ENCODE measurements at places on chromosomes 5 and 9. TPM values are rescaled to one million over a fixed set of nuclear protein-coding genes. Genes with fewer than 3 reads are reported as not detected.

Gene MARVELD2
- total RNA-seq, result 40.8 TPM

Gene TAF11L5
- total RNA-seq, result not detected

Gene PRR7
- total RNA-seq, result 2.1 TPM

Gene IL7R
- total RNA-seq, result 26.6 TPM

DNA sequence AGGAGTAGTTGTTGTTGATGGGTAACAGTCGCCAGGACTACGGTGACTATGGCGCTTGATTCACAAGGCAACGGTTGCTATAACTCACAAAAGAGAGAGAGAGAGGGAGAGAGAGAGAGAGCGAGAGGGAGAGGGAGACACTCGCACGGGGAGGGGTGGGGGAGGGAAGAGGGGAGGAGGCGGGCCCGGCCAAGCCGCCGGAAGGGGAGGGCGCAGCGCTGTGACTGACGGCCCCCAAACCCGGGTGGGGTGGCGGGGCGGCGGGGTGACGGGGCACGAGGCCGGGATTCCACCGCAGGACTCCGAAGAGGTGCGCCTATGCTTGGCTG, at the start of gene RFX3:
Gene RFX3 (minus strand): TSS at position 166 of the 329 bp plus-strand sequence. CDS start 130,413 bp downstream, outside the sequence.
- peak; percentile 91 for DNase-seq
- H3K4me1 ChIP-seq, result peaks cover 30% of the 10 kb centered on the region
- no peaks in the 10 kb centered on the region for H3K27me3 ChIP-seq
- no peaks in the 10 kb centered on the region for H3K36me3 ChIP-seq
- H3K27ac ChIP-seq, result peak within 1 kb of the TSS; percentile 98
- peak within 1 kb of the TSS; percentile 61 for H3K4me3 ChIP-seq

GRCh38 chr9:2816476-2817141, 27.3 kb downstream of the PUM3 start:
- H3K36me3 ChIP-seq, result no peaks in the 10 kb centered on the region
- peak overlapping the region; percentile 70 for H3K27ac ChIP-seq
- no peaks in the 10 kb centered on the region for H3K27me3 ChIP-seq

DNA sequence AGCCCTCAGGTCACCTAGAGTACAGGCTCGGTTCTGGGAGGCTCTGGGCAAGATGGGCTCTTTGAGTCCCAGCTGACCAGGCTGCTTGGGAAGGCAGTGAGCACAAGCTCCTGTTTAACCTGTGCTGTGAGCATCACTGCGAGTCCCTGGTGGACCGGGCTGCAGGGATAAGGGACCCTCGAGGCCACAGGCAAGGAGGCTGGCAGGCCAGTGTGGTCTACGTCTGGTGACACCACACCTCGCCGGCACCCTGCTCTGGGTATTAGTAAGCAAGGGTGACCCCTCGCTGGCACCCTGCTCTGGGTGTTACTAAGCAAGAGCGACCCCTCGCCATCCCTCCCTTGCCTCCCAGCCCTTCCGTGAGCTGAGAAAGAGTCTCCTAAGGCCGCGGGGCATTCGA, 125.9 kb upstream of the FOXD4L5 start:
- H3K27me3 ChIP-seq, result no peaks in the 10 kb centered on the region
- H3K36me3 ChIP-seq, result no peaks in the 10 kb centered on the region
- DNase-seq, result no peak
- no peak overlapping the region for H3K27ac ChIP-seq

- no peaks in the 10 kb centered on the region for H3K4me1 ChIP-seq
- H3K27ac ChIP-seq, result no peak overlapping the region
- no peaks in the 10 kb centered on the region for H3K36me3 ChIP-seq
- DNase-seq, result no peak
Measured at GRCh38 chr5:131475541-131475941, 159.5 kb downstream of the RAPGEF6 start.

DNA sequence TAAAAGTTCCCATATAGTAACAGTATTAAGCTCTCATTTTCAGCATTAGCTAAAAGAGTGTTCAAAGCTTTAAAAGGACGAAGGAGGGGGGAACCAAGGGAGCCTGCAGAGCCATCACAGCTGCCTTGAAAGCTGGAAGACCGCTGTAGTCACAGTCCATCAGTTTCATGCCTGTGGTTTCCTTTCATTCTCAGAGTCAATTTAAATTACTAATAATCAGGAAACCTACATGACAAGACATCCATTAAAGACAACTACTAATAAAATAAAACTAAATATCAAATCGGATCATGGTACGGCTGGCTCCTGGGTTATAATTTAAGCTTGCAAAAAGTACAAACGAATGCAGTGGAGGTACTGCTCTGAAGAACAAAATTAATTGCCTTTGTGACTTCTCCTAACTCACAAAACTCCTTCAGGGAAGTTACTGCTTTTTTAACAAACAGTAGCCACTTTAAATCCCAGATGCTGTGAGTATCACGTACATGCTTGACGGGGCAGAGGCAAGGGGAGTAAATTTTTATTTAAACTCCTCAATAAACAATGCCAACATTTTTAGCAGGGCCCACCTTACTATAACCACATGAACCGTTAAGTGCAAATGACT, 213.5 kb downstream of the DENND1A start:
- no peak overlapping the region for H3K4me3 ChIP-seq
- no peak overlapping the region for H3K27ac ChIP-seq
- no peaks in the 10 kb centered on the region for H3K27me3 ChIP-seq
- H3K36me3 ChIP-seq, result no peaks in the 10 kb centered on the region
- DNase-seq, result no peak

DNA sequence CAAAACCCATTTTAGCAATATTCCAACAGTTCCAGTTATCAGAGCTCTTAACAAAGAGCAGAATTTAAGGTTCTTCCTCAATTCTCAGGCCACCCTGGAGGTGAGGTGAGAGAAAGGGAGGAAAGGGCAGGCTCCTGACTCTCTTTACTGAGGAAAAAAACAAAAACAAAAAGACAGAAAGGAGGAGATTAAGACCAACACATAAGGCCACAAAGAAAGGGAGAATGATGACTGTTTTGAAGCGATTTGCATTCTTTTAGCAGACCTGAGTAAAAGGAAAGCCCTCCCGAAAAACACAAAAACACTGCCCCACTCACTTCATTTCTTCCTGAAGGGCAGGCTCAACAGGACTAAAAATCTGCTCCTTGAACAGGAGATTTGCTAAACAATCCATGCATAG, 300.5 kb downstream of the ARL15 start:
- no peak overlapping the region for H3K27ac ChIP-seq
- H3K27me3 ChIP-seq, result no peaks in the 10 kb centered on the region
- no peaks in the 10 kb centered on the region for H3K36me3 ChIP-seq
- DNase-seq, result no peak
- no peaks in the 10 kb centered on the region for H3K4me1 ChIP-seq
- H3K4me3 ChIP-seq, result no peak overlapping the region

- H3K4me3 ChIP-seq, result no peak overlapping the region
- no peaks in the 10 kb centered on the region for H3K27me3 ChIP-seq
- no peaks in the 10 kb centered on the region for H3K36me3 ChIP-seq
- H3K4me1 ChIP-seq, result no peaks in the 10 kb centered on the region
- H3K27ac ChIP-seq, result peak overlapping the region; percentile 63
Measured at GRCh38 chr5:10595293-10595671, 31.4 kb downstream of the ANKRD33B start.

GRCh38 chr5:107675201-107675600, 4.5 kb upstream of the EFNA5 start:
- peaks cover 27% of the 10 kb centered on the region for H3K27me3 ChIP-seq
- no peaks in the 10 kb centered on the region for H3K36me3 ChIP-seq
- no peaks in the 10 kb centered on the region for H3K4me1 ChIP-seq
- DNase-seq, result no peak
- no peak overlapping the region for H3K27ac ChIP-seq
- no peak overlapping the region for H3K4me3 ChIP-seq

DNA sequence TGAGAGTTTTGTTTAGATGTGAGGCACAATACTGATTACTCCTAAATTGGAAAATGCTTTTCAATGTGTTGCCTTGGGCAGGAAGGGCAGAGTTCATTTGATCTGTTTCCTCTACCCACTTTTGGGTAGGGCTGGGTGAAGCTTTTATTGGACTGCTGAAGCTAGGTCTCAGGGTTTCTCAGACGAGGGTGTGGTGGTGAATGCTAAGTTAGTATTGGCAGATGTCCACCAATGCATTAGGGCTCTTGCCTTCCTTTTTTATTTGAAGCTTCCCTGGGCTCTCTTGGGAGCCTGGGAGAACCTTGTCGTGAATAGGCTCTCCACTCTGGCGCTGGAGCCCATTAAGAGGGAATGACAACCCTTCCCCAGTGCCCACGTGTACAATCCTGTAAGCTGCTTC, 23.1 kb downstream of the SPTAN1 start:
- peak; percentile 49 for DNase-seq
- H3K27me3 ChIP-seq, result no peaks in the 10 kb centered on the region
- H3K4me3 ChIP-seq, result no peak overlapping the region
- H3K36me3 ChIP-seq, result no peaks in the 10 kb centered on the region
- peak overlapping the region; percentile 71 for H3K27ac ChIP-seq

GRCh38 chr5:87231037-87231808, 36.5 kb upstream of the RASA1 start:
- no peak for DNase-seq
- no peaks in the 10 kb centered on the region for H3K27me3 ChIP-seq
- H3K36me3 ChIP-seq, result no peaks in the 10 kb centered on the region
- no peak overlapping the region for H3K4me3 ChIP-seq

- H3K27me3 ChIP-seq, result no peaks in the 10 kb centered on the region
- no peaks in the 10 kb centered on the region for H3K4me1 ChIP-seq
- H3K36me3 ChIP-seq, result no peaks in the 10 kb centered on the region
- no peak for DNase-seq
- no peak overlapping the region for H3K4me3 ChIP-seq
Measured at GRCh38 chr9:121206516-121207370, 5.1 kb upstream of the RAB14 start.

DNA sequence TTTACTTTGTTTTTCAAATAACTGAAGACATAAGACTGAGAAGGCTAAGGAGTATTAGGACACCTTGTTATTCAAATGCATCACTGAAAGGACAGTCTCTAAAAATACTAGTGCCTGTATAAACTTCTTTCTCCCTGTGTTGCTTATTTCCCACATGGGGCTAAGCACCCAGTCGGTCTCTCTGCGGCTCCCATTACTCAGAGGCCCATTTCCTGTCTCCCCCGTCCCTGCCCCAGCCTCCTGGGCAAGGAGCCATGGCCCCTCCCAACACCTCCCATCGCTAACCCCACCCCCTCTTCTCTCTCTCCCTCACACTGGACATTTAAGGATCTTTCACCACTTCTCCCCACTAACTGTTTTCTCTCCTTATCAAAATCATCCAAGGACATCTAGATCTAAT, 81.9 kb downstream of the EBF1 start:
- H3K4me3 ChIP-seq, result no peak overlapping the region
- H3K27me3 ChIP-seq, result no peaks in the 10 kb centered on the region
- H3K27ac ChIP-seq, result no peak overlapping the region
- H3K4me1 ChIP-seq, result peaks cover 3% of the 10 kb centered on the region

GRCh38 chr5:30846171-30846570, 347.3 kb upstream of the CDH6 start:
- DNase-seq, result no peak
- H3K36me3 ChIP-seq, result no peaks in the 10 kb centered on the region
- H3K4me3 ChIP-seq, result no peak overlapping the region
- no peak overlapping the region for H3K27ac ChIP-seq

DNA sequence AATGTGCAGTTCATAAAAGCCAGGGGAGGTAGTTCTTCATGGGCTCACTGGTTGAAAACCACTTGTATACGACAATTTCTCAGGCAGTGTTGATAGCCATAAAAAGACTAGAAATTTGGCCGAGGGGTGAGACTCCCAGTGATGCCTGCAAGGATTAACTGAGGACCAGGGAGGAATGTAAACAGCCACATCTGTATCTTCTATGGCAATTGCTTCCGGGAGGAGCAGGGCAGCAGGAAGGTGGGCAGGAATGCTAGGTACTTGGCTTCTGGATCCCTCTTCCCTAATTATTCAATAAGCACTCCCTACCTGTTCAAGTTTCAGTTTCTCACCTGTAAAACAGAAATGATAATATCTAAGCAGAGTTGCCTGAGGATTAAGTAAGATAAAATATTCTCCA, 45.4 kb downstream of the TMEM232 start:
- H3K27ac ChIP-seq, result no peak overlapping the region
- no peak for DNase-seq
- no peaks in the 10 kb centered on the region for H3K27me3 ChIP-seq
- no peak overlapping the region for H3K4me3 ChIP-seq

GRCh38 chr9:89314955-89315354, 3.3 kb upstream of the SECISBP2 start:
- no peak for DNase-seq
- no peaks in the 10 kb centered on the region for H3K36me3 ChIP-seq
- H3K27me3 ChIP-seq, result no peaks in the 10 kb centered on the region

GRCh38 chr5:99070362-99070761, 141.6 kb upstream of the CHD1 start:
- no peak for DNase-seq
- H3K4me3 ChIP-seq, result no peak overlapping the region

GRCh38 chr5:173746047-173746646, 129.7 kb upstream of the BOD1 start:
- no peak for DNase-seq
- no peaks in the 10 kb centered on the region for H3K36me3 ChIP-seq
- H3K27ac ChIP-seq, result peak overlapping the region; percentile 63
- H3K27me3 ChIP-seq, result no peaks in the 10 kb centered on the region

DNA sequence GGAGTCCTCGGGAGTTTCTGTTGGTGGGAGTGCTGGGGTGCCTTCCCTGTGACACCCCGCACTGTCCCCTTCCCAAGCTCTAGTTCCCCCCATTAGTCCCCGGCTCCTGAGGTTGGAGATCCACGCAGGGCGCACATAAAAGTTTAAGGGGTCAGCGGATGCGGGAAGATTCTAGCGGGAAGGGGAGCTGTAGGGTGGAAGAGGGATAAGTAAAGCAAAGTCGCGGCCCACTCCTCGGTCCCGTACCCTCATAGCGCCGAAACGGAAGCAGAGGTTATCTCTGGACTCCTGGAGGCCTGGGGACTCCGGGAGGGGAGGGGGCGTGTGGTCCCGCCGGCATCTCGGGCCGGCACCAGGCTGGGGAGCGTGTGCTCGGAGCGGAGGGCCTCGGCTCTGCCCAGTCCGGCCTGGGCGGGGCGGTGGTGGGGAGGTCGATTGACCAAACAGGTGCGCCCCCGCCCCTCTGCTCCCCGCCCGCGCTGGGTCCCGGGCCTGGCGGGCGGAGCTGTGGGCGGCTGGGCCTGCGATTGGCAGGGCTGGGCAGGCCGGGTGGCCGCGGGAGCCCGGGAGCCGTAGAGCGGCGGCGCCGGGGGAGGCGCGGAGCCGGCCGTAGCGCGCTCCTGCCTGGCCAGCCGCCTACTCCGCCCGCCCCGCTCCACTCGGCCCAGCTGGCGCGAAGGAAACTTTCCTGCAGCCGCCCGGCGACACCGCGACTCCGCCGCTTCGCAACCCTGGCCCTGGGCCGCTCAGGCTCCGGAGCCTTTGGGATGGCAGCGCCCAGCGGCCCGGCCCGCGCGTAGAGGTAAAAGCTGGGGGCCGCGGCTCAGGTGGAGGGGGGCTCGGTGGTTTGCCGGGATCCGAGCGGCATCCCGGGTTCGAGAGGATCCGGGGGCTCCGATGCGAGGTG, 52.2 kb upstream of the DAB2IP start:
- peaks cover 33% of the 10 kb centered on the region for H3K27me3 ChIP-seq
- H3K4me3 ChIP-seq, result peak overlapping the region; percentile 59
- H3K27ac ChIP-seq, result peak overlapping the region; percentile 65
- H3K4me1 ChIP-seq, result peaks cover 30% of the 10 kb centered on the region
- peak; percentile 65 for DNase-seq
- H3K36me3 ChIP-seq, result no peaks in the 10 kb centered on the region

GRCh38 chr5:123157791-123158581, 68.9 kb downstream of the PRDM6 start:
- no peaks in the 10 kb centered on the region for H3K27me3 ChIP-seq
- DNase-seq, result no peak
- H3K4me3 ChIP-seq, result no peak overlapping the region
- H3K4me1 ChIP-seq, result peaks cover 22% of the 10 kb centered on the region
- no peaks in the 10 kb centered on the region for H3K36me3 ChIP-seq
- peak overlapping the region; percentile 51 for H3K27ac ChIP-seq
